HTR-8/SVneo (cell line): ENCODE measurements at places on chromosomes 2 and 18.

GRCh38 chr2:127173057-127173456 is 47.0 kb downstream of the CYP27C1 start:
- DNase-seq = no peak

GRCh38 chr2:107927034-107927534 is 59.2 kb upstream of the SLC5A7 start:
- DNase-seq = no peak

DNA sequence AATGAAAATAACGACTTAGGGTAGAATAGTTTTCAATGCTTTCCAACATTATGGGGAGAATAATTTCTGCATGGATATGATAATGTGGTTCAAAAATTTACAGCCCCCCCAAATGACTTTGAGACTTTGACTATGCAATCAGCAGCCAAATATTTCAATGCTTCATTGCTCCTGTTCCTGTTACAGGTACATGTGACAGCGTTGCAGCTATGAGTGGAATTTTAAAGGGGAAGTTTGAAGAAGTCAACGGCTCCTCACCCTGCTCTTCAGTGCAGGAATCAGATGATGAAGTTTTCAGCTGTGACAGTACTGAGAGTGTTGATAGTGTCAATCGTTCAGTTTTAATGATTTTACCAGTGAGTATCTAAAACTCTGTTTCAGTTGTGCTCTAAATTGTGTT is 25.1 kb downstream of the CSRNP3 start:
- DNase-seq = no peak

DNA sequence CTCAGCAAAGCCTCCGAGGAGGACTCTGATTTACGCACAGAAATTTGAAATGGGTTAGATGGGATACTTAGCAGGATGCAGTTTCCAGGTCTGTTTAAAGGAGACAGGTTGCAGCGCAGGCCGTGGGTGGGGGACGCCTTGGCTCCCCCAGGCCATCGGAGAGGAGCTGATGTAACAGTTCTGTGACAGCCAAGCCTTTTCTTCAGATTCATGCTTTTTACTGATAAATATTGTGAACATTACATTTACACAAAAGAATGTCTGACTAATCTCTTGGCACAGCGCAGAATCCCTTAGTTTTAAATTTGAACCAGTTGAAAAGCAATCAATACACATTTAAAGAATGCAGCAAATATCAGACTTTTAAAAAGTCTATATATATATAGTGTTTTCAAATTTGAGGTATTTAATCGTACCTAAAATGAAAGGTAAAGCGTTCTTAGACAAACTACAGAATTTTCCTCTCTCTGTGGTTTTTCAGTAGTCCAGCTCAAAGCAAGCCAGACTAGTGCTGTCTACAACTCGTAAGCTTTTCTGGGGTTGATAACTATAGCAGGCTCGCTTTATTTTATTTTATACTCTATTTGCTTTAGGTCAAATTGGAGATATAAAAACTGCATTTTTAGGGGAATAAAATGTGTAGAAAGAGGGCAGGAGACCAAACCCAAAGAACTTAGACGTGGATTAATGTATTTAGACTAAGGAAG is 221.9 kb downstream of the PIEZO2 start:
- peak; percentile 48 for DNase-seq

DNA sequence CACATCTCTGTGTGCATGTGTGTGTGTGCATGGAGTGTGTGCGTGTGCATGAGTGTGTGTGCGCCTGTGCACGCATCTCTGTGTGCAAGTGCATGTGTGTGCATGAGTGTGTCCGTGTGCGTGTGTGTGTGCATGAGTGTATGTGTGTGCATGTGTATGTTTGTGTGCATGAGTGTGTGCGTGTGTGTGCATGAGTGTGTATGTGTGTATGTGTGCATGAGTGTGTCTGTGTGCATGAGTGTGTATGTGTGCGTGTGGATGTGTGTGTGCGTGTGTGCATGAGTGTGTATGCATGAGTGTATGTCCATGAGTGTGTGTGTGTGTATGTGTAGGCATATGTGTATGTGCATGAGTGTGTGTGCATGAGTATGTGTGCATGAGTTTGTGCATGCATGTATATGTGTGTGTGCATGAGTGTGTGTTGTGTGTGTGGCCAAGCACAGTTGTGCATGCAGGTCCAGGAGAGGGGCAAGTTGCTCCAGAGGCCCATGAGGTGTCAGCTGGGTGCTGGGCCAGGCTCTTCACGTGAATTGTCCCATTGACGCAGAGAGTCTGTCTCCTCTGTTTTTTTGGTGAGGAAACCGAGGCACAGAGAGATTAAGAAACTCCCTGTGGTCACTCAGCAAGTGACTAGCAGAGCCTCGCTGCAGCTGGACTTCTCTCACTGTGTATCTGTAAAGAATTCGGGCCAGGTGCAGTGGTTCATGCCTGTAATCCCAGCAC is 75.5 kb downstream of the ASB1 start:
- no peak for DNase-seq

DNA sequence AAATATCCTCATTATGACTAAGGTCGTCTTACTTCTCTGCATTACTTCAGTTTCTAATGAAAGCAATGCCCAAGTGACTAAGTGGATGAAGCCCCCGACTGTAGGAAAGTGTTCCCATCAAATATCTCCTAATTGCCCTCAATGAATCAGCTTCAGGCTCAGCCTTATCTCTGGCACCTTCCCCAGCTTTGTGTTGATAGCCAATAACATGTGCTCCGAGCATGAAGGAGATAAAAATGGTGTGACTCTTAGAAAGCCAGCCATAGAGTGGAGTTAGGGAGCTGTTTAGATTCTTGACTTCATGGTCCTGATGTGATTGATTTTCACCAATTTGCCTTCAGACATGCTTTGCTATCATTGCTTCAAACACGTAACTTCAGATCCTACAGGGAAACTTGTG is 339.2 kb upstream of the NRP2 start:
- no peak for DNase-seq

GRCh38 chr2:158835431-158835830 is 40.3 kb downstream of the DAPL1 start:
- DNase-seq = no peak

DNA sequence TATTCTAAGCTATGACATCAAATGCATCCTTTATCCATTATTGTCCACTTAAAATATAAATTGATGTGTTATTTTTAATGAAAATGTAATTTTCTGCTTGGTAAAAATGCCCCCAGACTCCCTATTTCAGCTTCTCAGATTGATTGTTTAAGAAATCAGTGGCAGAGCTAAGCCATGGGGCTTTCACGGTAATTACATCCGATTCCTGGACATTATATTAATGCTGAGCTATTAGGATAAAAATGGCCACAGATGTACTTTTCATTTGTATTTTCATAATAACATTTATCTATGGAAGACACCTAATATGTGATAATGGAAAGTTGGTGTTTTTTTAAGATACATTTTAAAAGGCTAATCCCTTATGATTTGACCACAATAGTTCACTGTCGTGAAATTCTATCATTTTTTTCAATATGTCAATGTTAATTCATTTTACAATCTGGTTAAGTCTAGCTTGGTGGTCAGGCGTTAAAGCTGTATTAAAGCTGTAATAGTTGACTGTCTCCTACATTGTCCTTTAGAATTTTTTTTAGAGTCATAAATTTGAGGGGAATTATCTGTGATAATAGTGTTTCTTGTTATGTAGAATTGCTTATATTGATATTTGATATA is 229.0 kb upstream of the UBE2E3 start:
- no peak for DNase-seq

DNA sequence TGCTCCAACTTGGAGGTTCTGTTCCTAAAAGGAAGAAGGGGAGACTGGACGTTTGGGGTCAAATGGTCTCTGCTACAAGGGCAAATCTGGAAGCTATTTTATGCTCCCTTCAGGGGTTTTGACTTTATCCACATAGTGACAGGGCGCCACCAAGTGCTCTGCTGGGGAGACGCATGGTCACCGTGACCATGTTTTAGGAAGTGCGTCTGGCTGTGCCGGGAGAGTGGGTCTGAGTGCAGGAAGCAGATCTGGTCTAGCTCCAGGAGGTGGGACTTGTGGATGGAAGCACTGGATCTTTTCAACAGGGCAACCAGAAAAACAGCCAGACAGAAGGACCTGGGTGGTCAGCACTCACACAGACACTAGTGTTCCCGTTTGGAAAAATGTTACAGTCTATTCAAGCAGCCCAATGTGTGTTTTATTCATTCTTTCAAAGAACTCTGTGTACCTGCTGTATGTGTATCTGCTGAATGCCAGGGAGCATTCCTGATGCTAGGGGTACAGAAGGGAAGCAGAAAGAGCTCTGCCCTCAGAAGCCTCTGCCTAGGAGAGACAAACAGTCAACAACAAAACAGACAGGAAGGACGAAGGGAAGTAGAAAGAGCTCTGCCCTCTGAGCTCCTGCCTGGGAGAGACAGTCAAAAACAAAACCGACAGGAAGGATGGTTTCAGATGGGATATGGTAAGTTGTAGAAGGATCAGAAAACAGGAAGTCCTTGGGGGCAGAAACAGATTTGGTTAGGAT is 14.3 kb downstream of the IMPA2 start:
- DNase-seq = peak; percentile 66

- no peak for DNase-seq
These were observed 213.9 kb upstream of the KLHL29 start for GRCh38 chr2:23171108-23171507.

DNA sequence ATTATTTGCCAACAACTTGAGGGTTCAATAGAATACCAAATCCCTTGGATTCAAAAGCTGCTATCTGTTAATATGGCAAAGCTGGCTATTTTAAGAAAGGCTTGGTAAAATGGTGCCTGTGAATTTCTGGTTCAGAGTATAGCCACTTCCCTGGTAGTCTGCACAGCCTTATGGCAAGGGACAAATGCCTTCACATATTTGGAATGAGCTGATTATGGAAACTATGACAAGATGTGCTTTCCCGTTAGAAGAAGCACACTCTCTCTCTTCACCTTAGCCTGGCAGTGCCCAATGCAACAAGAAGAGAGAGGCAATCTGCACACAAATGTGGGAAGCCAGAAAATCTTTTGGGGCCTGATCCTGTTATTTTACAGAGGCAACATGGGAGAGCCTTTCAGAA is 47.5 kb upstream of the MAP3K20 start:
- no peak for DNase-seq

DNA sequence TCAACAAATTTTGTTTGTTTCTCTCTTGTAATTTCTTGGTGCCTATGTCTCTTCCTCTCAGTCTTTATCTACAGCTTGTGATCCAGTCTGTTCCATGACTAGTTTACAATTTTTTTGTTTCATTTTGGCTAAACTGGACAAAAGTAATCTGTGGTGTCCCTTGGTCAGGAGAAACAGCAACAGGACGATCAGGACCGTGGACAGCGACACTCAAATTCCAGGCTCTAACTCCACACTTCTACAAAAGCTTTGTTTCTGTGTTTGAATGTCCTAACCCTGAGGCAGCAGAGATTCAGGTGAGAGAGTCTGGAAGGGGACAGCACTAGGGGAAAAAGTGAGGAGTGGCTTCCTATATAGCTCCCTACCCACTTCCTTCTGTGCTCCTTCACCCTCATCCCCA is 593.3 kb upstream of the FANCL start:
- DNase-seq = peak; percentile 8

DNA sequence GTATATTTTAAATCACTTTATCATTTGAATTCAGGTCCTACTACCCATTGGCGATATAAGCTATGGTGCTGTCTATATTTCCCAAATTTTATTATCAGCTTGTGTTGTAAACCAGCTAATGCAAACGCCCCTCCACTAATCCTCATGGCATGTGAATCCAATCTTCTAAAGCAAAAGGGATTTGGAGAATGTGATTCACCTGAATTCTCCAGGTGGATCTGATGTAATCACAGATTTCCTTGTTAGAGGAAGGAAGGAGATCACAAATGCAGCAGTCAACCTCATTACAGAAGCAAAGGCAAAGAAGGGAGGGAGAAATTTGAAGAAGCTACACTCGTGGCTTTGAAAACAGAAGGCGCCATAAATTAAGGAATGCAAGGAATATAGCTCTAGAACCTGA is 431.1 kb upstream of the CDH19 start:
- no peak for DNase-seq

GRCh38 chr2:178899656-178900055 is 92.4 kb upstream of the TTN start:
- DNase-seq = no peak

DNA sequence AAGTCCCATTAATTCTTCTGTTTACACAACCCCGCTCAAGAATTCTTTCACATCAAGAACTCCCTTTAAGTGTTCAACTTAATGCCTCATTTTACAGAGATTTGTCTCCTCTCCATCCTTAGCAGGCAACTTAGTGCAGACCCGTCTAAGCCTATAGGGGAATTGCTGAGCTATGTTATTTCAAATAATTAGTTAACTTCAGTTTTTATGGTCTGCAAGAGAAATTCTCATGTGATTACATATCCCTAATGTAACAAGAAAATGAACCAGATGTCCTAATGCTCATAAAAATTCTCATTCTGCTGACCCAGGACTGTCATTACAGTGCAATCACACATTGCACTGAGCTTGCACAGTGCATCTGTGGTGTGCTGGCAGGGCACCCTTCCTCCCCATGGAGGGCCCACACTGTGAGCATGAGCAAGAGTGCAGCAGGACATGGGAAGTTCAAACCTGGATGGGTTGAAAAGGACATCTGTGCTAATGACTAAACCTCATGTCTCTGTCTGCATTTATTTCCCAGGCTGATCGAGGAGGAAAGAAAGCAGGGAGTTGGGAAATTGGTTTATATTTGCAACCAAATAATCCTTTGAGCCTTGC is 97.1 kb downstream of the COL5A2 start:
- DNase-seq = no peak

DNA sequence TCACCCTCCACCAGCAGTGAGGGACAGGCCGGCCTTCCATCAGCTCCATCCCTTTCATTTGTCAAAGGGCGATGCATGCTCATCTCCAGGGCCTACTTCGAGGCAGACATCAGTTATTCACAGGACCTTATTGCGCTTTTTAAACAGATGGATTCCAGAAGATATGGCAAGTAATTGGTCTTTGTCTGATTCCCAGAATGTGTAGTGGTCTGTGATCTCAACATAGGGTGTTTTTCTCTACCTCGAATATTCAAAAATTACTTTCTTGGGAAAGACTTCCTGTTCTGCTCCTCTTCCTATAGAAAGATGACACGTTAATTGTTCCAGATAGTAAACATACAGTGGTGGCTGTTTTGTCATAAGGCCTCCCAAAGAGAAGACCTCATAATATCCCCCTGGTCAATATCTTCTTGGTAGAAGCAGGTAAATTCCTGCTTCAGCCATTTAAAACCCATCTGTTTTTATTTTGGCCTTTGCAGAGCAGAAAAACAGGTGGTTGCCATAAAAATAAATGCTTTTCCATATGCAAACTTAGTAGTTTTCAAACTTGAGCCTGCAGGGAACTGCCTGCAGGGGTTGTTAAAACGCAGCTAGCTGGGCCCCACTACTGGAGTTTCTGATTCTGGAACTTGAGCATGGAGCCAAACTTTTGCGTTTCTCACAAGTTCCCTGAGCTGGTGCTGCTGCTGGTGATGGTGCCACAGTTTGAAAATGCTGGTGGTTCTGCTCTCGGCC is 8.2 kb downstream of the SMARCAL1 start:
- no peak for DNase-seq

DNA sequence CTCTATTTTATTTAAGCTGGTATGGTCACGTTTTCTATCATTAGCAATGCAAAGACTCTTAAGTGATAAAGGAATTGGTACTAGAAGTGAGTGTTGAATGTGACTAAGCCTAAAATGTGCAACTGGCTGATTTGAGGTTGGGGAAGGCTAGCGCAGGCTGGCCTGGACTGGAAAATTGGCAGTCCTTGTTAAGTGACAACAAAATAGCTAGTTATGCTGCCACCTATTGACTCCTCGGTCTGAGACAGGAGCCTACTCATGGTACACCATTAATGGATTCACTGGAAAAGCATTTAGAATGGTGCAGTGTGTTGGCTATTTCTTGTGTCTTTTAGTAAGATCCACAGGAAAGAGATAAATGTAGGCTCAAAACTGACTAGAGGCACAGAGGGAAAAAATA is 5.7 kb upstream of the WIPF1 start:
- peak; percentile 22 for DNase-seq
